ENCODE measurements at places on chromosomes 11 and 22.

GRCh38 chr22:47616396-47617020, 854.1 kb downstream of the TBC1D22A start:
- DNase-seq, result no peak

DNA sequence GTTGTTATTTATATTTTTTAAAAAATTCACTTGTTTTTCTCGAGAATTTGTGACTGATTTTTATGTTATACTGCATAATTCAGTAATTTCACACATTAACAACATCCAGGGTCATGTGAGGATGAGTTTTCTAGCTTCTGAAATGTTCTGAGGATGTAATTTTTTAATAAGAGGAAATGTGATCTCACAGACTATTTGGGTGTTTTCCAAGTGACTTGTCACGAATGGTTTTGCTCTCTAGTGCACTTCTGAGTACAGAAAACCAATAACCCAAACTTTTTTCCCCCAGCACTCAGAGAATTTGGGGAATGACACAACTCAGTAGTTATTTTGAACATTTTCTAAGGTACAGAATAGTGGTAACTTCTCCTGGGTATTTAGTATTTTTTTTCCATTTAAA, 821.1 kb upstream of the ARHGAP42 start:
- no peak for DNase-seq

- no peak for DNase-seq
Observed at GRCh38 chr11:70703141-70704064, 305.1 kb downstream of the CTTN start.

DNA sequence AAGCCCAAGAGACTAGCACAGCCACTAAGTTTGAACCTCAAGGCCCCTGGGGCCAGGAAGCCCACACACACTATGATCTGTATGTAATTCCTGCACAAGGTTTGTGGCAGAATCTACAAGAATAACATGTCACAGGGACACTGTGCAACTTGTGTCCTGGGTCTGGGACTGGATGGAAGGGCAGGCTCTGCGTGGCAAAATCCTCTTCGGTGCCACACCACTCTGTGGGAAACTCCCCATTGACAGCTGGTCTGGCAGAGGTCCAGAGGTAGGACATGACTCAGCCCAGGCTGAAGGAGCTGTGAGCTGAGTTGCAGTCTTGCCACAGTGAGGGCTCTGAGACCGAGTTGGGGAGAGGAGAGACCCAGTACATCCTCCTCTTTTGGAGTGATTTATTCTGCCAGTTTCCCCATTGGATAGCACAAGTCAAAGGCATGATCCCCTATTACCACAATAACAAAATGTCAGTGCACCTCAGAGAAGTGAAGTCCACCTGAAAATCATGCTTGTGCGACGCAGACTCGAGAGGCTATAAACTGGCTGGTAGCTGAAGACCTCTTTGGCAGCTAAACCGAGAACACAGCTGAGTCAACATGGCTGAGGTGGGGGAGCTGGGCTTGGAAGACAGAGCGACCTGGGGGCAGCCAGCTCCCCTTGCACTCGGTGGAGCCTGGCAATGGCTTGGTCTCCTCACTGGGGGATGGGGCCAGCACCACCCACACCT, 23.3 kb upstream of the SERPIND1 start:
- DNase-seq, result peak; percentile 76
